ENCODE measurements at places on chromosomes 2 and 18. TPM values are rescaled to one million over a fixed set of nuclear protein-coding genes. Genes with fewer than 3 reads are reported as not detected.

- no peak overlapping the region for H3K27ac ChIP-seq
- no peaks in the 10 kb centered on the region for H3K36me3 ChIP-seq
- no peaks in the 10 kb centered on the region for H3K4me1 ChIP-seq
- DNase-seq = no peak
Measured at GRCh38 chr2:24826773-24827145, 33.5 kb downstream of the CENPO start.

- H3K27me3 ChIP-seq = no peaks in the 10 kb centered on the region
- H3K4me3 ChIP-seq = no peak overlapping the region
- H3K36me3 ChIP-seq = no peaks in the 10 kb centered on the region
- no peak overlapping the region for H3K27ac ChIP-seq
- no peak for DNase-seq
- H3K4me1 ChIP-seq = peaks cover 29% of the 10 kb centered on the region
Measured at GRCh38 chr2:226796840-226797288, 2.8 kb downstream of the IRS1 start.

DNA sequence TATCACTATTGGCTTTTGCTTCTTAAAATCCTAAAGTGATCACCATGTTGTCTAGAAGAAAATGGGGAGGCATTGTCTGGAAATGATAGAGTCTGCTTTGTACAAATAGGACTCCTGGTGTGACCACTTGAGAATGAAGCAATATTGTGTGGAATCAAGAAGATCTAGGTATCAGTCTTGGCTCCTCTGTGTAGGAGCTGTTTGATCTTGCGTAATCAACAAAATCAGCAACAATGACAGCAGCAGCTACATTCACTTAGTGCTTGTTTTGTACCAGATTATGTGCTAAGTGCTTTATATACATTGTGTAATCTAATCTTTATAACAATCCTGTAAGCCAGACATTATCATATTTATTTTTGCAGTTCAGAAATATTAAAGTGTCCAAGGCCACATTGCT lies 17.8 kb downstream of the NCOA1 start:
- H3K36me3 ChIP-seq = no peaks in the 10 kb centered on the region
- peaks cover 42% of the 10 kb centered on the region for H3K4me1 ChIP-seq
- no peak overlapping the region for H3K4me3 ChIP-seq
- no peaks in the 10 kb centered on the region for H3K27me3 ChIP-seq
- DNase-seq = no peak

- H3K27ac ChIP-seq = no peak overlapping the region
- H3K36me3 ChIP-seq = no peaks in the 10 kb centered on the region
- H3K4me3 ChIP-seq = no peak overlapping the region
- H3K27me3 ChIP-seq = no peaks in the 10 kb centered on the region
Measured at GRCh38 chr18:26327062-26327461, 100.8 kb downstream of the TAF4B start.

DNA sequence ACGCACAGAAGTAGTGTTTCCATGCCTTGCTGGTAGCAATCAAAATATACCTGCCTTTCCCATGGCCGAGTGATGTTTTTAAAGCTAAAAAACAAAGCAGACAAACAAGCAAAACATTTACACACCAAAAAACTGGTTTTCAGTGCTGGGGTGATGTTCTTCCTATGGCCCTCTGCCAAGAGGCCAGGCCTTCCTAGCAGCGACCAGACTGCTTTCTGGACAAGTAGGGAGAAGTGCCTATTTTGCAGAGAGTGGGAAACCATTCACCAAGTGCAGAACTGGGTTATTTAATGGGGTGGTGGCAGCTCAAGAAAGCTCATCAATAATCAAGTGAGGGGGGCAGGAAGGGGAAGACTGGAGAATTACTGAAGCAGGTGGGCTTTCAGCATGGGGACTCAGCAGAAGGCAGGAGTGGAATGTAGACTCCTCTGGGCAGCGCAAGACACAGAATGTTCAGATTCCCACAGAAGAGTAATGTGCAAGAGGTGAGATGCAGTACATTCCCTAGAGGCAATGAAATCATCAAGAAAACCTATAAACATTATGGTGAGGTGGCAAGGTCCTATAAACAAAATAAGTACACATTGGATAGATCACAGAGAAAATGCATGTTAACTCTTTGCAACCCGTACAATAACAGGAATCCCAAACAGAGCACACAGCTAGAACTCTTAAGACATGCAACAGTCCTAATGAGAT lies 44.0 kb downstream of the CPO start:
- no peaks in the 10 kb centered on the region for H3K27me3 ChIP-seq
- H3K4me1 ChIP-seq = no peaks in the 10 kb centered on the region

DNA sequence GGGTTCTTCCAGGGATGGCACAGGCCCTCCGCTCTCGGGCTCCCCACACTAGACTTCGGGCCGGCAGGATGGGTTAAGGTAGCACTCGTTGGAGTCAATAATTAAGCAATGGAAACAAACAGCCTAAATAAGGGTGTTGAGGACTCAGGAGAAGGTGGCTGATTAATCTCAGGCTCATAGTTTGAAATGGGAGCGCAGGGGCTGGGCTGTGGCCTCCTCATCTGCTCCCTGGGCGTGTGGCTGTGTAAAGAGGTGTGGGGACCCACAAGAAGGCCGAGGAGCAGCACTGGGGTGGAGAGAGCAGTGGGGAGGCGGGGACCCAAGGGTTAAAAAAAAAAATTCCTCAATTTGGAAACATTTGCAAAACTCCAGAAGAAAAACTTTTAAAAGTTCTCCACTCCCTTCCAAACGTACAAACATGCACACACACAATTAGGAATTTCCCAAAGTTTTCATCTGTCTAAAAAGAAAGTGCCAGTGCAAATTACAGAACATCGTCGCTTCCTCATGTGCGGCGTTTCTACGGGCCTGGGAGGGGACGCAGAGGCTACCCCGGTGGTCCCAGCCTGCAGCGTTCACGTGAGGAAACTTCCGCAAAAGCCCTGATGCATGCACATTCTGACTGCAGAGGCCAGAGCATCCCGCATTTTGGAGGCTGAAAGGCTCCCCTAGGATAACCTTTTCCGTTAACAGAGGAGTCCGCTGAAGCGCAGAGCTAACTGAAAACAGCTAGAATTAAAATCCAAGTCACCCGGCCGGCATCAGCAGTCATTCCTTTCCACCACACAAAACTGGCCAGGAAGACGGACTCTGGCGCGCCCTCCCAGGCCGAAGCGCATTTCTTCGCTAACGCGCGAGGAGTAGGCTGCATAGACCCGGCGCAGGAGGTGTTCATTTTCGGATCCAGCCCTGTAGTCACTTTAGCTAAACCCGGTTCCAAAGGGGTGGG lies 1.0 kb upstream of the TUBB6 start:
- peaks cover 1% of the 10 kb centered on the region for H3K36me3 ChIP-seq
- H3K27me3 ChIP-seq = no peaks in the 10 kb centered on the region
- H3K4me3 ChIP-seq = no peak overlapping the region

- no peaks in the 10 kb centered on the region for H3K36me3 ChIP-seq
- H3K27me3 ChIP-seq = no peaks in the 10 kb centered on the region
- no peak overlapping the region for H3K4me3 ChIP-seq
- no peaks in the 10 kb centered on the region for H3K4me1 ChIP-seq
Measured at GRCh38 chr18:67310826-67311225, 205.7 kb downstream of the DSEL start.

DNA sequence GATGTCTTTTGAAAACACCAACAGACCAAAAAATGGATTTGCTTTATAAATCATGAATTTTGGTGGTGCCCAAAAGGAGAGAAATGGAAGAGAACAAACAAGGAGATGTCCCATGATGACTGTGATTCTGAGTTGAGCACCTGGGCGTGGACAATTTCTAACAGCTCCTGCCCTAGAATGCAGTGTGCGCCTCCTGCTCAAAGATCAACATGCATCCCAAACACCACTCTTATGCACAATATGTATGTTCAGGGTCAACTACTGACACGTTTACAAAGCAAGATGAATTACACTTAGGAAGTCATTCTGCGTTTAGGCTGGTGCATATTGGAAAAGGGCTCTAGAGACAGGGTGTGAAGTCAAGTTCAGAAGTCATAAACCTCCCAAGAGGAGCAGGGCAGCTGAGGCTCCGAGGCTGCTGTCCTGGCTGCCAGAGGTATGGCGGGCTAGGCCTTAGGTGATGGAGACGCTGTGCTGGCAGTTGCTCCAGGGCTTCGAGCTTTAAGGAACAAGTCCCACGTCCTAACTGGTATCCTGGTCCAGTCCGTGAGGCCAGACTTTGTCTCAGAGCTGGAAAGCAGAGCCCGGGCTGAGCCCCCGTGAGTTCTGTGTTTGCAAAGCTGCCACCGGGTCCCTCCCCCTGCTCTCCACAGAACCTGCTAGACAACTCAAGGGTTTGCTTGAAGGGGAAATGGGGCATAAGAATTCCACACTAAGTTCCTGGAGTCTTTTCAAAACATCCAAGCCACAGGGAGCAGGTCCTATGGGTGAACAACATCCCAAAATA lies 74.0 kb downstream of the ZNF516 start:
- no peaks in the 10 kb centered on the region for H3K4me1 ChIP-seq
- no peak overlapping the region for H3K27ac ChIP-seq
- H3K4me3 ChIP-seq = no peak overlapping the region
- H3K36me3 ChIP-seq = no peaks in the 10 kb centered on the region

DNA sequence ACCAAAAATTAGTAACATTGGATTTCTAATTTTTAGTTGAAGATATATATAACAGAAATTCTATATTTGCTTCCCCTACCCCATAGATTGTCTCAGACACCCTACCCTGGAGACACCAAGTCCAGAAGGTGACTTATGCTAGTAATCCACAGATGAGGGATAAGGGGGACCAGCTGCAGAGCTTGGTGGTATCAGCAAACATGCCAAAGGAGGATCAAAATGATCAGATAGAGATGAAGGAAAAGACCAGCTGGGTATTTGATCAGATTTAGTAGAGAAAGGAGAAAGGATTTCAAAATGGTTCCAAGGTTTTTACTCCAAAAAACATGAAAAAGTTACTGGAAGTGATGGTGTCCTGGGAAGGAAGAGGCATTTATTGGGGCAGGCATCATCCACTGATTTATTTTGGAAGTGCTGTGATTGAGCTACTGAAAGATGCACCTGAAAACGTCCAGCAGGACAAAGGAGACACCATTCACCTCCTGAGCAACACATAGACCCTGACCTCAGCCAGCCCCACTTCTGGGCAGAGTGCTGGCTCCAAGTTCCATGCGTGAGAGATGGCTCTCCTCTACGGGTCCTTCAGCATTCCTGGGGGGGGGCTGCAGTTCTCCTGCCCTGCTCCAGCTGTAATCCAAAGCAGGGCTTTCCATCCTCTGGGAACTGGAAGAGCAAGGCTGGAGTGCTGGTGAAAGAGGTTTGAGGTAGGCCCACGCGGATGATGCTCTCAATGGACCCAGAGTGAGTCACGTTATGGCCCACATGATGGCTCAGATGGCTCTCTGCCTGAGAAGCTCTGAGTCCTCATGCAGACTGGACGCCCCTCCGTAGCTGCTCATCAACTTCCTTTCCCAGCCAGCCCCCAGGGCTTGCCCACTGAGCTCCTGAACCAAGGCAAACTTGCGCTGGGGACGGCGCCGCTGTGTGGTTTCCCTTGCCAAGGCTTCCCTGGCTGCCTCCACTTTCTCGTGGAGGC lies 3.7 kb upstream of the LRRFIP1 start:
- DNase-seq = no peak
- H3K4me3 ChIP-seq = no peak overlapping the region
- no peak overlapping the region for H3K27ac ChIP-seq
- H3K36me3 ChIP-seq = no peaks in the 10 kb centered on the region

- no peak for DNase-seq
- H3K27ac ChIP-seq = no peak overlapping the region
- no peak overlapping the region for H3K4me3 ChIP-seq
- no peaks in the 10 kb centered on the region for H3K36me3 ChIP-seq
- H3K27me3 ChIP-seq = no peaks in the 10 kb centered on the region
Measured at GRCh38 chr2:153971250-153971649, 99.5 kb downstream of the GALNT13 start.

DNA sequence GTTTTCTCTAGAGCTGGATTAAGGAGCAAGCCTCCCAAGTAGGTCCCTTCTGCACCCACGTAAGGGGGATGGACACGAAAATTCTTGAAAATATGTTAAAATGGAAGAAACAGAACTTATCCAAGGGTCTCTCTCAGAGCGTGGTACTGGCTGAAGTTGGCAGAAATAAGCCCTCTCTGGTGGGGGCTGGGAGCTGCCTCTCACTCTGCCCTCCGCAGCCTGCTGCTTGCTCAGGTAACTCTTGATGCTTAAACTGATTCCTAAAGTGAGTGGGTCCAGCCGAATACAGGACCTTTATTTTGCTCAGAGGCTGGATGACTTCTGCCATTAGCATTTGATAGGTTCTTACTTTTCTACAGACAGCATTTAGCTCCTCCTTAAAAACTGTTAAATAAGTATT lies 78.1 kb downstream of the SPHKAP start:
- no peak for DNase-seq
- H3K36me3 ChIP-seq = no peaks in the 10 kb centered on the region
- H3K27ac ChIP-seq = no peak overlapping the region
- H3K4me1 ChIP-seq = no peaks in the 10 kb centered on the region
- H3K27me3 ChIP-seq = no peaks in the 10 kb centered on the region

- H3K36me3 ChIP-seq = no peaks in the 10 kb centered on the region
- H3K27ac ChIP-seq = no peak overlapping the region
- H3K27me3 ChIP-seq = no peaks in the 10 kb centered on the region
Measured at GRCh38 chr18:24051031-24051947, 36.7 kb downstream of the TTC39C start.

- H3K36me3 ChIP-seq = no peaks in the 10 kb centered on the region
- H3K27me3 ChIP-seq = no peaks in the 10 kb centered on the region
- no peak overlapping the region for H3K4me3 ChIP-seq
- DNase-seq = no peak
Measured at GRCh38 chr2:19503406-19503805, 145.0 kb upstream of the OSR1 start.

- no peaks in the 10 kb centered on the region for H3K36me3 ChIP-seq
- no peak overlapping the region for H3K27ac ChIP-seq
- DNase-seq = peak; percentile 30
Measured at GRCh38 chr2:197378494-197379307, 56.1 kb downstream of the SF3B1 start.

- no peaks in the 10 kb centered on the region for H3K36me3 ChIP-seq
- H3K4me1 ChIP-seq = no peaks in the 10 kb centered on the region
- H3K27me3 ChIP-seq = no peaks in the 10 kb centered on the region
- DNase-seq = no peak
- no peak overlapping the region for H3K4me3 ChIP-seq
Measured at GRCh38 chr2:172415157-172415864, 12.1 kb upstream of the ITGA6 start.

DNA sequence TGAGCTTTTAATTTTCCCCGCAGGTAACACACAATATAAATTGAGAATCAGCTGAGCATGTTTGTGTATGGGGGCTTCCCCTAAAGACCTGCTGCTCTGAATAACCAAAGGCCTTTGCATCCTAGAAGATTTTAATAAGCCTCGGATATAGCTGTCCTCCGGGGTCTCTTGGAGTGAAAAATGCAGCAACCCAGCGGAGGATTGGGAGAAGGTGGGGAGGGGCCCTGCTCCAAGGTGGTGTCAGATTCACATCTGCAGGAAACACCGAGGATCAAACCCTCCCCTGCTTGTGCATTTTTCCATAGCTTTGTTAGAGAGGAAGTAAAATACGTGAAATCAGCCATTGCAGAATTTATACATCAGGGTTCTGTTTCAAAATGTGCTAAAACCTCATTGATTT lies 63.0 kb upstream of the OTOF start:
- no peak overlapping the region for H3K4me3 ChIP-seq
- no peaks in the 10 kb centered on the region for H3K27me3 ChIP-seq
- peaks cover 5% of the 10 kb centered on the region for H3K4me1 ChIP-seq
- no peaks in the 10 kb centered on the region for H3K36me3 ChIP-seq
- H3K27ac ChIP-seq = no peak overlapping the region

LRRC30 gene
- not detected for total RNA-seq

CAPN14 gene
- 0.06 TPM for total RNA-seq

MAPK4 gene
- 1.4 TPM for total RNA-seq

RBM44 gene
- total RNA-seq = 0.16 TPM

TMEM198 gene
- 5.6 TPM for total RNA-seq
